NCI-H774 (cell line): ENCODE measurements at places on chromosomes 16 and 17.

DNA sequence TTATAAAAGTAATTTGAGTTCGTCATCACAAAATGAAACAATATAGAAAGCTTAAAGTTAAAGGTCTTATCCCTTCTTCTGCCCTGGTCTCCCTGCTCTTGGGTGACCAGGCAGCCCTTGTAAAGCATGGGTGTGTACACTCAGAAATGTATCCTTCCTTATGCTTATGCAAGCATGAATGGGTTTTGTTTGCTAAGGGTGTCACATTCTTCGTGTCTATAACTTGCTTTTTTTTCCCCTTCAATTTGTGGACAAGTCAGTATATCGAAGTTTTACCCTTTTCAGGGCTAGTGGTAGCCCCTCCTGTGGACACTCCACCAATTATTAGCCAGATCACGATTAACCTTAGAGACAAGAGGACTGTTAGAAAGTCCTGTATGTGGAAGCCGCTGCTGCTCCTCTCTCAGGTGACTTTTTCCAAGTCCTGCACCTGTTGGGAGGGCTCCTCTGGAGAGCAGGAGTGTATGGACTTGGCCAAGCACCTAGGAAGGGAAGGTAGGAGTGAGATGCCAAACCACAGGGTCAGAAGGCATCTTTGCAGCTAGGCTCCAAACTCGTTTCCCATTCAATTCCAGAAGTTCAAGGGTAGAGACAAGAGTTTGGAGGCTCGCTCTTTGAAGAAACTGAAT is 50.9 kb downstream of the LDHD start:
- no peak for DNase-seq

DNA sequence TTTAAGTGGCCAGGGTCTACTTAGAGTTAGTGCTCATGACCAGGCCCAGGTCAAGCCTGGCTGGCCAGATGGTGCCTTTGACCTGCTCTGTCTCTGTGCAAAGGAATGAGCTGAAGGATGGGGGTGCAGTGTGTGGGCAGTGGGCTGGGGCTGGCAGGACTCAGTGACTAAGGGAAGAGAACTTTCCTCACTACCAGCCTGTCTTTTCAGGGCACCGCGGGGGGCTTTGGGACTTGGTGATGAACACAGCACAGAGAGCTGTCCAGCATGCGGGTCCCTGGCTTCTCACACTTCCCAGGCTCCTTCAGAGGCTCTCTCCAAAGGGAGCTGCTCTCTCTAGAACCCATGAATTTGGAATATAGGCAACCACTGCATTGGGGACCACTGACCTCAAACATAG is 43.0 kb upstream of the STH start:
- no peak for DNase-seq

GRCh38 chr17:51046514-51047384 is 73.9 kb downstream of the SPAG9 start:
- DNase-seq, result peak; percentile 98

GRCh38 chr16:53556521-53556920 is 53.5 kb upstream of the AKTIP start:
- peak; percentile 75 for DNase-seq

DNA sequence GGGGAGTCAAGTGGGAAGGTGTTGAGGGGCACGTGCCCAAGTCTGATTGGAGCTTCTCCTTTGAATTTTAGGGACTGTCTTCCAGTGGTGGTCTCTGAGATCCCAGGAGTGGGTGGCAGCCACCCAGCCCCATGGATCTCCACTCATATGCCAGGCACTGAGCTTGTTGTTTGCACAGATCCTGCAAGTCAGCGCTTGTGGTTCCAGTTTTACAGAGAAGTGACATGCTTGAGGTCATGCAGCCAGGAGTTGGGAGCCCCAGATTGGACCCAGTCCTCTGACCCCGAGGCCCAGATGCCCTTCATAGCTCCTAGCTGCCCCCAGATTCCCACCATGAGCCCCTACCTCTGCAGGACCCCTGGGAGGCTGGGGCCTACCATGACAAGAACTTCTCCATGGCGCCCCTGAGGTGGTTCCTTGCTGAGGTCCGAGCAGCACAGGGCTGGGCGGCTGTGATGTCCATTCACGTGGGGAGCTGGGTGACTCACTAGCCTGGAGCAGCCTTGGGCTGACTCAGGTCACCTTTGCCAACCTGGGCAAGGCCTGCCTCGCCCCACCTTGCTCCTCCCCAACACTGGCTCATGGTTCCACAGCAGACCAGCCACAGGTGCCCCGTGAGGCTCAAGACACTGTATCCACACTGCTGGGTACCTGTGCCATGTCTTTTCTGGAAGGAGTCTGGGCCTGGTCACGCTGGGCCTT is 47.4 kb downstream of the RAI1 start:
- no peak for DNase-seq

- DNase-seq, result no peak
Observed at GRCh38 chr17:77546772-77547241, 406.0 kb downstream of the SEC14L1 start.
